Naive thymus-derived CD4-positive, alpha-beta T cell (primary cell): ENCODE measurements at places on chromosomes 4 and X. TPM values are rescaled to one million over a fixed set of nuclear protein-coding genes. Genes with fewer than 3 reads are reported as not detected.

- no peaks in the 10 kb centered on the region for H3K27me3 ChIP-seq
- no peaks in the 10 kb centered on the region for H3K36me3 ChIP-seq
- DNase-seq = peak; percentile 22
- H3K27ac ChIP-seq = peak within 1 kb of the TSS; percentile 71
- peaks cover 7% of the 10 kb centered on the region for H3K4me1 ChIP-seq
These were observed at the start of gene NAP1L3 for GRCh38 chrX:93673056-93673868. TSS of gene NAP1L3 (minus strand) at chrX:93673578. CDS start at chrX:93673304, 274 bp downstream.

DNA sequence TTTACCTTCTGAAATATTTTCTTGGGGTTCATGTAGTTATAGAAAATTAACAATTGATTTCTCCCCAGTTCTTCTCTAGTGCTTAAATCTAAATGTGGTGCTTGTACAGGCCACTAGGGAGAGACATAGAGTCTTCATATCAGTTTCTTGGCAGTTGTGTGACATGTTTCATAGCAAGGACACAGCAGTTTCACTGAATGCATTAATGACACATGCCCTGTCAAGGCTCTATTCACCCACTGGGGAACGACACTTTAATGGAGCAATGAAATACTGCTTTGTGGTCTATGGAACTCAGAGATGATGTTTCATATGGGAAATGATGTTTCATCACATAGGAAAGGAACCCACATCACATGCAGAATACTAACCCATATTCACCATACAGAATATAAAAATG, 2.8 kb downstream of the VEGFC start:
- no peaks in the 10 kb centered on the region for H3K36me3 ChIP-seq
- H3K27me3 ChIP-seq = peaks cover 5% of the 10 kb centered on the region
- H3K27ac ChIP-seq = no peak overlapping the region
- DNase-seq = no peak

GRCh38 chr4:5500165-5500564, 208.2 kb downstream of the EVC2 start:
- H3K27ac ChIP-seq = no peak overlapping the region
- no peak for DNase-seq
- no peaks in the 10 kb centered on the region for H3K4me1 ChIP-seq
- no peaks in the 10 kb centered on the region for H3K36me3 ChIP-seq
- H3K4me3 ChIP-seq = no peak overlapping the region

DNA sequence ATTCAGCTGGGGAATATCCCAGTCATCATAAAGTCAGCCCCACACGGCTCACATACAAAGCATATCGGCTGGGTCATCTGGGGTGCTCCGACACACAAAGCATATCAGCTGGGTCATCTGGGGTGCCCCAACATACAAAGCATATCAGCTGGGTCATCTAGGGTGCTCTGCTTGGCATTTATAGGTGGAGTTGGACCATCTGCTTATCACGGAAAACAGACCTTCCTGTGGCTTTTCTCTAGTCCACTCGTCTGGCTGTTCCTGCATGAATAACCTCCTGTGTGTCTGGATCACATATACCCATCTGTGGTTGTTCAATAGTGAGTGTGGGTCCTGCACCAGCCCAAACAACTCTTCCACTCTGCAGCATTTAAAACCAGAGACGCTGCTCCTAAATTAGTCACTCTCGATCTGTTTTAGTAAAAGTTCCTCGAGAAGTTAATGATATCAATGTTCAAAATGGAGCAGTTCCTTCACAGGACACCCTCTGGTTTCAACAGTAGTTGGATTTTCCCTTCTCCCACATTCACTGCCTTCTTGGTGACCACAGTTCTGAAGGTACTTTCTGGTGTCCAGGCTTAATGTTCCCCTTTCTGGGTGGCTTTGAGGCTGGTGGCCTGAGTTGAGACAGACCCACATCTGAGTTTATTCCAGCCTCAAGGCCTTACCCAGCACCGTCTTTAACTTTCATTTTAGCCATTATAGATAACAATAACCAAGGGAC, 70.0 kb upstream of the FRG1 start:
- no peaks in the 10 kb centered on the region for H3K4me1 ChIP-seq
- DNase-seq = no peak
- H3K27ac ChIP-seq = no peak overlapping the region
- no peak overlapping the region for H3K4me3 ChIP-seq
- H3K36me3 ChIP-seq = no peaks in the 10 kb centered on the region

DNA sequence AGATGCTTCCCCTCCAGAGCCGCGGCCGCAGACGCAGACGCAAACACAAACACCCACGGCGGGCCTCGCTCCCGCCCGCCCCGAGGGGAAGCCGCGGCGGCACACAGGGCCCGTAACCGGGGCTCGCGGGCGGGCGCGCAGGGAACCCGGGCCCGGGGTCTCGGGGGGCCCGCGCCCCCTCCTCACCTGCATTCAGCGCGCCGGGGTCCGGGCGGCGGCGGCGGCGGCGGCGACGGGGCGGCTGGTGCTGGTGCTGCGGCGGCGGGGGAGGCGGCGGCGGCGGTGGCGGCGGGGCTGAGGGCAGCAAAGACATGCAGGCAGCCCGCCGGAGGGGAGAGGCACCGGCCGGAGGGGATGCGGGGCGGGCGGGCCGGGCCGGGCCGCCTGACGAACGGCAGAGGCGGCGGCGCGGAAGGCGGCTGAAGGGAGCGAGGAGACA, 255 bp upstream of the CNOT6L start:
- H3K4me3 ChIP-seq = peak overlapping the region; percentile 93
- peak overlapping the region; percentile 100 for H3K27ac ChIP-seq
- H3K4me1 ChIP-seq = peaks cover 44% of the 10 kb centered on the region

GRCh38 chrX:42241421-42241820, 318.1 kb upstream of the CASK start:
- no peak overlapping the region for H3K4me3 ChIP-seq
- no peaks in the 10 kb centered on the region for H3K27me3 ChIP-seq
- no peak overlapping the region for H3K27ac ChIP-seq
- H3K4me1 ChIP-seq = no peaks in the 10 kb centered on the region
- H3K36me3 ChIP-seq = no peaks in the 10 kb centered on the region
- DNase-seq = no peak

- H3K36me3 ChIP-seq = no peaks in the 10 kb centered on the region
These were observed at the start of gene PGM2 for GRCh38 chr4:37826295-37827029. TSS of gene PGM2 (plus strand) at chr4:37826686. CDS start at chr4:37826733, 47 bp downstream.

DNA sequence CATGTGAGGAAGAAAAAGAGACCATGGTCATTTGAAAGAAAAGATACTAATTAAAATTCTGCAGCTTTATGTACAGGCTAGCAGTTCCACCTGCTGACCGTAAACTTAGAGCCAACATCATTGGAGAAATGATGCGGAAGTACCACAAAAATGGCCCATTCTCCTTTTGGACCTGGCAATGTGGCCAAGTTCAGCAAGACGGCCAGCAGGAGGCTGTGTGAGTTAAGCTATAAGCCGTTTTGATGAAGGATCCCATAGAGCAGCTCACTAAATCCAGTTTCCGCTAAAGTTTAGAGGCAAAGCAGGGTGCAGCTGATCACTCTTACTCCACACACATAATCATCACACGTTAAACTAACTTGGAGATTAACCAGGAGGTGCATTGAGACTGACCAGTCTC, 133.8 kb downstream of the LDB2 start:
- no peak overlapping the region for H3K4me3 ChIP-seq
- H3K27me3 ChIP-seq = no peaks in the 10 kb centered on the region
- no peaks in the 10 kb centered on the region for H3K4me1 ChIP-seq
- H3K36me3 ChIP-seq = no peaks in the 10 kb centered on the region
- no peak overlapping the region for H3K27ac ChIP-seq

DNA sequence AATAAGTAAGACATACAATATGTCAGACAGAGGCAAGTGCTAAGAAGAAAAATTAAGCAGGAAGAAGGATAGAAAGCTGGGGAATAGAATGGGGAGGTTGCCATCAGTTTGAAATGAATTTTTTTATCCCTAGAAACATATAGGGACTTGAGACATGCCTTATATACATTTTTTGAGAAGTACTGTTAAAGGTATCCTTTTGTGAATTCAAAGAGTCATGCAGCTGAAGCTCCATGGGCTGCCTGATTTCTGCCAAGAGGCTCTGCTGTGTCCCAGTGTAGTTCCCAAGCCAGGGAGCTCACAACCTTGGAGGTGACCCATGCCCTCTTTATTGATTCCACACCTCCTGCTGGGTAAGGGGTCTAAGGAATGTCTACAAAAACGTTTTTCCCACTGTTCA, 564.6 kb upstream of the DIPK2B start:
- H3K4me3 ChIP-seq = peak overlapping the region; percentile 19
- DNase-seq = no peak
- H3K27me3 ChIP-seq = no peaks in the 10 kb centered on the region
- peaks cover 38% of the 10 kb centered on the region for H3K4me1 ChIP-seq
- no peaks in the 10 kb centered on the region for H3K36me3 ChIP-seq

DNA sequence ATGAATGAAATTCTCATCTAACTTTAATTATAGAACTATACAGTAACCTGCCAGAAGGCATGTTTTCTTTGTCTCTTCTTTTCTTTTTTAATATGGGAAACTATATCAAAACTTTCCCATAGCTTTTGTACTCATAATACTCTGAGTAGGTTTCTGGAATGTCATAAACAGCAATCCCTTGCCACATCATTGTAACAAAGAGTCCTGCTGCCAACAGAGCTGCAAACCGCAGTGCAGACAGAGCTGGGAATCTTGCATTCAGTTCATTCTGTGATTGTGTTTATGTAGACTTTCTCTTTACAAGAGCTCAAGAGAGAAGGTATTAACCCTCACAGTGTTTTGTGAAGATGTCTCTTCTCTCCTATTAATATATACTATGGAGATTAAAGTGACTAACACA, 304.4 kb upstream of the SLIT2 start:
- H3K27me3 ChIP-seq = no peaks in the 10 kb centered on the region
- no peak overlapping the region for H3K27ac ChIP-seq
- DNase-seq = no peak
- no peak overlapping the region for H3K4me3 ChIP-seq
- no peaks in the 10 kb centered on the region for H3K36me3 ChIP-seq
- no peaks in the 10 kb centered on the region for H3K4me1 ChIP-seq

GRCh38 chr4:140242357-140243277, 88.6 kb upstream of the MAML3 start:
- H3K36me3 ChIP-seq = no peaks in the 10 kb centered on the region
- H3K27ac ChIP-seq = peak overlapping the region; percentile 27

- no peaks in the 10 kb centered on the region for H3K36me3 ChIP-seq
- H3K4me1 ChIP-seq = no peaks in the 10 kb centered on the region
- DNase-seq = no peak
- no peak overlapping the region for H3K27ac ChIP-seq
These were observed 1433.8 kb upstream of the TENM3 start for GRCh38 chr4:180809439-180809838.

DNA sequence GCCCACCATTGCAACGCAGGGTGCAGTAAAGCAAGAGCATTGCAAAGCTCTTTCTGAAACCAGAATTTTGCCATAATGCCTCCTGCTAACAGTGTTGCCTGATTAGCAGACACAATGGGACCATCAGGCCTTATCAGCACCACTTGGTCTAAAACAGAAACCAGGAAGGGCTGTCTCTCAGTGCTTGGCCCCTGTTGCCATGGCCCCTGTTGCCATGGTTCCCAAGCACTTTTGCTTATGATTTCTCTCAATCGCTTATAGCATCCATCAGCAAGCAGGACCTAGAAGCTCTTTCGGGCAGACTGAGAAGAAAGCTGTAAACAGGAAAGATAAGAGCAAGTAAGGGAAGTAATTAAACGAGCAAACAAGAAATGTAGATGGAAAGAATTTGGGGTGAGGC, 36.8 kb downstream of the RTL5 start:
- H3K4me3 ChIP-seq = no peak overlapping the region
- DNase-seq = peak; percentile 31
- no peak overlapping the region for H3K27ac ChIP-seq
- peaks cover 19% of the 10 kb centered on the region for H3K4me1 ChIP-seq
- no peaks in the 10 kb centered on the region for H3K36me3 ChIP-seq
- no peaks in the 10 kb centered on the region for H3K27me3 ChIP-seq

GRCh38 chr4:105637408-105638176, 70.9 kb downstream of the INTS12 start:
- H3K4me3 ChIP-seq = no peak overlapping the region
- H3K27ac ChIP-seq = no peak overlapping the region
- H3K27me3 ChIP-seq = no peaks in the 10 kb centered on the region
- H3K36me3 ChIP-seq = no peaks in the 10 kb centered on the region

DNA sequence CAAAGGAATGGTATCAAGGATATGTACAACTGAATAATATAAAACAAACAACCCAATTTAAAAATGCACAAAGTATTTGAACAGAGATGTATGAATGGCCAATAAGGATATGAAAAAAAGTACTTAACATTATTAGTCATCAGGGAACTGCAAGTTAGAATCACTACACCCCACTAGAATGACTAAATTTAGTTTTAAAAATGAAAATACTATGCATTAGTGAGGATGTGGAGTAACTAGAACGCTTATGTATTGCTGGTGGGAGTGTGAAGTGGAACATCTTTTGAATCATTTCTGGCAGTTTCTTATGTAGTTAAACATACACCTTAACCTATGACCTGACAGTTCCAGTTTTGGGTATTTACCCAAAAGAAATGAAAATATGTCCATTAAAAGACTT, 13.0 kb upstream of the SLC16A2 start:
- H3K27ac ChIP-seq = no peak overlapping the region
- no peaks in the 10 kb centered on the region for H3K36me3 ChIP-seq
- no peaks in the 10 kb centered on the region for H3K27me3 ChIP-seq

Gene LANCL3
- polyA plus RNA-seq = not detected

Gene ODAM
- not detected for polyA plus RNA-seq

Gene SMARCA1
- polyA plus RNA-seq = 3.3 TPM

Gene PRSS12
- not detected for polyA plus RNA-seq

Gene OPN1LW
- polyA plus RNA-seq = not detected

Gene ARHGAP10
- polyA plus RNA-seq = 2.5 TPM

Gene XK
- not detected for polyA plus RNA-seq

Gene IL2RG
- polyA plus RNA-seq = 1,015 TPM
